ENCODE measurements at places on chromosomes 2 and 18.

GRCh38 chr2:63052411-63053080 lies 1.9 kb downstream of the OTX1 start:
- no peak for DNase-seq

GRCh38 chr2:3396920-3397559 lies 17.5 kb downstream of the TRAPPC12 start:
- DNase-seq = no peak

GRCh38 chr2:140376686-140377085 lies 1596.5 kb upstream of the NXPH2 start:
- DNase-seq = no peak

GRCh38 chr2:128560718-128561117 lies 242.1 kb upstream of the HS6ST1 start:
- DNase-seq = no peak

DNA sequence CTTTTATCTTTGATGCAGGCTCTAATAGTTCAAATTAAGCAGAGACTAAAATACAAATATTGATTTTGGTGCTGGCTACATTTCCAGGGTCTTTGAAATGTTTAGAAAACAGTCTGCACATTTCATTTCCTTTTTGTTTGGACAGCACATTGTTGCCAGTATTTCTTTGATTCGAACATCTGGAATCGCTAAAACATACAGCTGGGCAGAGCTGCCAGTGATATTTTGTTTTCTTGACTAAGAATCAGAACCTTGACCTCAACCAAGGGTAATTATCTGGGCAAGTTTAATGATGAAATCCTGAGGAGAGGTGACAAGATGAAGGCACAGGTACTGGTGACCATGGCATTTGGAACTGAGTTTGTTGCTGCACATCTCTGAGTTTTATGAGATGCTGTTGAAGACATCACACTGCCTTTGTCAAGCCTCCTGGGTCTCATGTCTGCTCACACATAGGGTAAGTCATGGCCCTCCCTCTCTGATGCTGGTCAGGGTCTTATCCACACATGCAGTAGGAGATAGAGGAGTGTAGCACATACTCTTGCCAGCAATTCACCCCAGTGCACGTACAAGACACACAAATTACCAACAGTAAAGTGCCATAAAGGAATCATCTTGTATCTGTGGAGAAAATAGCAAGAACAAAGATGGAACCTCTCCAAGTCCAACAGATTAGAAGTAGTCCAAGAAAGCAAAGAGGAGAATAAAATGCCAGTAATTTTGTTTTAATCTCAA lies 391.9 kb downstream of the RND3 start:
- DNase-seq = no peak

- no peak for DNase-seq
Observed at GRCh38 chr2:175990099-175990498, 12.0 kb downstream of the LNPK start.

DNA sequence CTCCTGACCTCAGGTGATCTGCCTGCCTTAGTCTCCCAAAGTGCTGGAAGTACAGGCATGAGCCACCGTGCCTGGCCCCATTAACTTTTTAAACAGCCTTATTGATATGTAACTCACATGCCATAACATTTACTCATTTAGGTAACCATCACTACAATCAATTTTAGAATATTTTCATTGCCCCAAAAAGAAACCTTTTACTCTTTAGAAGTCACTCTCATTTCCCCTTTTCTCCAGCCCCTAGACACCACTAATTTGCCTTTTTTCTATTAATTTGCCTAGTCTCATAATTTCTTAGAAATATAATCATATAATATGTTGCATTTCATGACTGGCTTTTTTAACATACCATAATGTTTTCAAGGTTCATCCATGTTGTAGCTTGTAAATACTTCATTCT lies 57.2 kb upstream of the TACR1 start:
- no peak for DNase-seq

- no peak for DNase-seq
Observed at GRCh38 chr2:25018681-25019080, 23.2 kb upstream of the EFR3B start.

DNA sequence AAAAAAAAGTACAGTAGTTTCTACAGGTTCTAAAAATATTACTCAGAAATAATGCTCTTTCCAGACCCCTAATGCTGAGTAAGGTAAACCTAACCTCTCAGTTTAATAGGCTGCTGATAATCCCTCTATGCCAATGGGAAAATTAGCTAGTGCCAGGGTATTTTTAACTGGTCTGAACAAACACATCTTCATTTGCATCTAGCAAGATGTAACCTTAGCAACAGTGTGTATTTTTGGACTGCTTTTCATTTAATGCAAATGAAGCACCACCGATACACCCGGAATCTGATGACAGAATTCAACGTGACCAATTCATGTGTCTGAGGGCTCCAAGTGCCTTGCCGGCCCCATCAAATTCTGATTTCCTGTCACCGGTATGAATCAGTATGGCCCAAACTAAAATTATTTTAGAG lies 47.4 kb upstream of the CYRIA start:
- DNase-seq = no peak

DNA sequence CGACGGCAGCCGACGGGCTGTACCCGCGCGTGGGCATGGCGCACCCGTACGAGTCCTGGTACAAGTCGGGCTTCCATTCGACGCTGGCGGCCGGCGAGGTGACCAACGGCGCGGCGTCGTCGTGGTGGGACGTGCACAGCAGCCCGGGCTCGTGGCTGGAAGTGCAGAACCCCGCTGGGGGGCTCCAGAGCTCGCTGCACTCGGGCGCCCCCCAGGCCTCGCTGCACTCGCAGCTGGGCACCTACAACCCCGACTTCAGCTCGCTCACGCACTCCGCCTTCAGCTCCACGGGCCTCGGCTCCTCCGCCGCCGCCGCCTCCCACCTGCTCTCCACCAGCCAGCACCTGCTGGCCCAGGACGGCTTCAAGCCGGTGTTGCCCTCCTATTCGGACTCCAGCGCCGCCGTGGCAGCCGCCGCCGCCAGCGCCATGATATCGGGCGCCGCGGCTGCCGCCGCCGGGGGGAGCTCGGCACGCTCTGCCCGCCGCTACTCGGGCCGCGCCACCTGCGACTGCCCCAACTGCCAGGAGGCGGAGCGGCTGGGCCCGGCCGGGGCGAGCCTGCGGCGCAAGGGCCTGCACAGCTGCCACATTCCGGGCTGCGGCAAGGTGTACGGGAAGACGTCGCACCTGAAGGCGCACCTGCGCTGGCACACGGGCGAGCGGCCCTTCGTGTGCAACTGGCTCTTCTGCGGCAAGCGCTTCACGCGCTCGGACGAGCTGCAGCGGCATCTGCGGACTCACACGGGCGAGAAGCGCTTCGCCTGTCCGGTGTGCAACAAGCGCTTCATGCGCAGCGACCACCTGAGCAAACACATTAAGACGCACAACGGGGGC lies 2.0 kb downstream of the SP9 start:
- DNase-seq = peak; percentile 49

DNA sequence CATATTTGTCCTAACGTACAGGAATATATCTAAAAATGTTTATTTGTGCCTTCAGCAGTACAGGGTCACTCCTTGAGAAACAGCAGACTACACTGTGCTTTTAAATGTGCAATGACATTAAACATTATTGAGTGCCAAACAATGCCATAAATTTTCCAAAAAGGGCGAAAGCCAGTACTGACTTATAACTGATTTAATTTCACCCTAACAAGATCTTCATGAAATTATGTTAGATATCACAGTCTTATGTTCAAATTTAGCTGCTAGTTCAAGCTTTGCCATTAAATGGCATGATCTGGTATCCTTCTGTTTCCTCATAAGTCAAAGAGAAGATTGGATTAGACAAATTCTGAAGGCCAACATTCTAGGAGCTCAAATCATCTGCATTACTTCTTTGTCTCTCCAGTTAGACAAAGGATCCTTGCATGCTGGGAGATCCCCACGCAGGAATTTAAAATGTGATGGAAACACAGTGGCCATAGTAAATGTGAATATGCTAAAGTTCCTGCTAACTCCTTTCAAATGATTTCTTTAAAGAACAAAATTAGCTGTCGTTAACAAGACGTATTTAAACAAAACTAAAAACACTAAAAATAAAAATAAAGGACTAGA lies 129.3 kb upstream of the STON1 start:
- DNase-seq = no peak

DNA sequence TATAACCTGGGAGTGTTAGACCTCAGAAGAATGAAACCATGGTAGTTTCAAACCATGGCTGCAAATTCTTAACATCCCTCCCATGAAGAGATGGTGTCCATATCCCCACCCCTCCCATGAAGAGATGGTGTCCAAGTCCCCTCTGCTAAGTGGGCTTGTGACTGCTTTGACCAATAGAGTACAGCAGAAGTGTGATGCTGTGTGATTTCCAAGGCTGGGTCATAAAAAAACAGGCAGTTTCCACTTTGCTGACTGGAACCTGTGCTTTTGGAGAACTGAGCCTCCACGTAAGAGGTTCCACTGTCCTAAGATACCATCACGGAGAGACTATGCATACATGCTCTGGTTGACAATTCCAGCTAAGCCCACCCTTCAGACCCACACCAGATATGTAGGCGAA lies 65.5 kb downstream of the MRO start:
- DNase-seq = no peak

GRCh38 chr2:186713691-186714090 lies 19.8 kb downstream of the FAM171B start:
- DNase-seq = no peak

- DNase-seq = peak; percentile 21
Observed at GRCh38 chr2:217090024-217090473, 230.2 kb upstream of the TNP1 start.

- DNase-seq = peak; percentile 52
Observed at GRCh38 chr2:238970553-238971081, 122.7 kb downstream of the TWIST2 start.

GRCh38 chr2:67210430-67210829 lies 186.7 kb upstream of the ETAA1 start:
- DNase-seq = no peak

DNA sequence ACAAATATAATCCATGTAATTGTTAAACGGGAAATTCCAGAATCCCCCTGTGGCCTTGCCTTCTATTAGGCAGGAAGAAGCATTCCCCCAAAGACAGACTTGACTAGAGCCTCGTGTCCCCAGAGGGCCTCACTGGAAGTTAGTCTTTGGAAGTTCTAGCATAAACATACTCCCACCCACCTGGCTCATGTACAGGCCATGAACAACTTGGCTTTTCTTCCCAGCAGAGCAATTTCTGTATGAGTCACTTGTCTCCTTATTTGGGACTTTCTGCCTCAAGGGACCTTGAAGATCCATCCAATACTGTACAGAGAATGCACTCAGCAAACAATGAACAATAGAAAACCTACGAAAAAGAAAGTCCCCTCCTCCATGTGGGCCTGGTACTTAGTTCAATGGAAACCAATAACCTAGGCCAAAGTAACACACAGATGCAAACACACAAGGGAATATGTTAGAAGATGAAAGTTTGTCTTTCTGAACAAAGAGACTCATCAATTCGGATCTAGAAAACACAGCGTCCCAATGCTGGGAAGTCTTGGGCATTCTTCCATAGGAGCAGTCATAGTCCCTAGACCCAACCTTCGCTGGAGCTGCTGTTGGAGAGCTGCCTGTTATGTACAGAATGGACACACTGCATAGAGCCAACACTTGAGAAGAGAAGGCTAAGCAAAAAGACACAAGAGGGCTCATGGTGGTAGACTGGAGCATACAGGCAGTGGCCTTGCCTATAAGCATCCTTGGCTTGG lies 303.5 kb downstream of the HRH4 start:
- DNase-seq = peak; percentile 76

DNA sequence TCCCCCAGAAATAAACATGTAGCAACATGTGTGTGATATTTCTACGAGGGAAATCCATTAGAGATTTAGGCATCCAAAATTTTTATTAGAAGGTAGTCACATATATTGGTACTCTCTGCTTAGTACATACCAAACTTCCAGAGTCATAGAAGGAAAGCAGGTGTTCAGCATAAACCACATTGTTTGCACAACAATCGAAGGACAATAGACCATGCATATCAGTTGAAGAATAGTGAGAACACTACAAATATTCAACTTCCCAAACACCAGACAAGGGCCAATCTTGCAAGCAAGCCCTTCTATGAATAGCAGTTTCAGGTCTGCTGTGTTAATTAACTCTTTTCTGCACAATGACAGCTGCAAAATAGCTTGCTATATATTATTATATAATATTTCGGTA lies 702.2 kb downstream of the ERBB4 start:
- no peak for DNase-seq

DNA sequence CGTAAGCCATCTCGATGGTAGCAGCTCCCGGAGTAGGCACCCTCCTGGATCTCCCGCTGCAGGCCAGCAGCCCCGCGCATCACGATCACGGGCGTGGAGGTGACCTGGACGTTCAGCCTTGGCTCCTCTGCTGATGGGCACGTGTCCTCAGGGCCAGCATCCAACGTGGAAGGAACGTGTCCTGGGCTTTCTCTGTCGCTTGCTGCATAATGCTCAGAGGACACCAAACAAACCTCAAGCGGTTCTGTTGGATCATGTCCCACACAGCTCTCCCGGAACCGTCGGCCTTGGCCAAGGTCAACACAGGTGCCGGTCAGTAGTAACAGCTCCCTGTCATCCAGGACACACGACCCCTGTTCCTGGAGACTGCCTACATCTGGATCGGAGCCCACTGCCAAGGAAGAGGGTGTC lies 23.1 kb downstream of the PASK start:
- no peak for DNase-seq

DNA sequence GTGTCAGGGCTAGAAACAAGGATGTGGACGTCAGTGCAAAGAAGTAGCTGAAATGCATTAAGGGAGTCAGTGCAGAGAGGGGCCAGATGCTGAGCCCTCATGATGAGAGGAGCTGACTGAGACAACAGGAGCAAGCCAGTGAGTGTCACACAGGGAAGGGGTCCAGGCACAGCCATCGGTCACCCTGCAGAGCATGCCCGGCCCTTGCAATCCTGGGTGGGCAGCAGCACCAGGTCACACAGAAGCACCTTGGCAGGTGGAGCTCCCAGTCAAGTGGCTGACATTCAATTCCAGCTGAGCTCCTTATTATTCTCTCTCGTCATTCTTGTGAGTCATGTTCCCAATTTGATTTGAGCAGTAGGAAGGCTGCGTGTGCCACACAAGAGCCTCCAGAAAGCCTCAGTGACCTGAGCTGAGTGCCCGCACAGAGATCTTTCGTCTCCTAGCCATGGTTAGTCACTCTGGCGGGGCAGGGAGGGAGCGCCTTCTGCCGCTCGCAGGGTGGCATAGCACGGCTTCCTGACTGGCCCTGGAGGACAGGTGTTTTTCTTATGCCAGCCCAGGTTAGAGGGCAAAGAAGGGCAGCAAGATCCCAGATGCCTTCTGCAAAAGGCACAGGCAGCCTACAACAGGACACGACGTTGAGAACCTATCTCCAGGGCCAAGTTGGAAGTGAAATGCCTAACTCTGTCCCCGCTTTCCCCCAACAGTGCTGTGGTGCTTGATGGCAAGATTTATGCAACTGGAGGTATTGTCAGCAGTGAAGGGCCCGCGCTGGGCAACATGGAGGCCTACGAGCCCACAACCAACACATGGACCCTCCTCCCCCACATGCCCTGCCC lies 220.9 kb downstream of the ATAD2B start:
- DNase-seq = no peak

- DNase-seq = no peak
Observed at GRCh38 chr2:201345625-201346213, 11.4 kb downstream of the FLACC1 start.

All from fibroblast of skin of abdomen (primary cell).